SHP77 (cell line): ENCODE measurements at places on chromosomes 11 and 22.

DNA sequence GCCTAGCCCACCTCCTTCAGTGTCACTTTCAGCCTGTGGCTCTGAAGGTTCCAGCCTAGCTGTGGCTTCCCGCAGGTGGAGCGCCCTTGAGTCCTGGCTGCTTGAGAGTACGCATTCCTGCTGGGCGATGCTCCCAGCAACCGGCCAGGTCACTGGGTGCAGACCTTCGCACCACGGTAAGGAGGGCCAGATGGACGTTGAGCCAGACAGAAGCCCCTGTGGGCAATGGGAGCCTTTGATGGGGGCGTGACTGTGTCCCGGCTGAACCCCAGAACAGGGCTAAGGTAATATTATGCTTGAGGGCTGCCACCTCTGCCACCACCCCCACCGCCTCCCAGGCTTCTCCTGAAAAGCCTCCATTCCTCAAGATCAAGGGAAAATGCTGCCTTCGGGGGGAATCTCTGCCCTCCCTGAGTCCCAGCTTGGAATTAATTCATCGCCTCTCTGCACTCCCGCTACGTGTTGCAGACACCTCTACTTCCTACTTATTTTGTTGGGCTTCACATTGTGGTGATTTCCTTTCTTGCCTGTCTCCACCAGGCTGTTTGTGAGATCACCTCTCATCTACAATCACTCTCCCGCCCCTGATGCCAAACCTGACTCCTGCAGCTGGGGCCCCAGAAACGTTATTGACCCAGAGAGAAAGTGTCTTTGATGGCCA, 144.9 kb upstream of the NECTIN1 start:
- no peak for DNase-seq

DNA sequence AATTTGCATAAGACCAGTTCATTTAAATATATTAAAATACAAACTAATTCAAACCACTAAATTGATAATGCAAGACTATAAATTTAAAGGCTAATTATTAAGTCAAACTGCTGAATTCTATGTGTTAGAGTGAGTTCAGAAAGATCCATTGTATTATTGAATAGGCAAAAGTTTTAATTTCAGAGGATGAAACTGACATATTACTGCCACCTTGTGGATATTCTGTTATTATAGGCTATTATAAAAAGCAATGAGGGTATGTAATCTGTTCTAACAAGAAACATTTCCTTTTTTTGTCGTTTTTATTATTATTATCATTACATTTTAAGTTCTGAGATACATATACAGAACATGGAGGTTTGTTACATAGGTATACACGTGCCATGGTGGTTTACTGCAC, 20.9 kb upstream of the NAALAD2 start:
- DNase-seq = no peak

GRCh38 chr11:93577286-93577685, 34.1 kb upstream of the SMCO4 start:
- no peak for DNase-seq

DNA sequence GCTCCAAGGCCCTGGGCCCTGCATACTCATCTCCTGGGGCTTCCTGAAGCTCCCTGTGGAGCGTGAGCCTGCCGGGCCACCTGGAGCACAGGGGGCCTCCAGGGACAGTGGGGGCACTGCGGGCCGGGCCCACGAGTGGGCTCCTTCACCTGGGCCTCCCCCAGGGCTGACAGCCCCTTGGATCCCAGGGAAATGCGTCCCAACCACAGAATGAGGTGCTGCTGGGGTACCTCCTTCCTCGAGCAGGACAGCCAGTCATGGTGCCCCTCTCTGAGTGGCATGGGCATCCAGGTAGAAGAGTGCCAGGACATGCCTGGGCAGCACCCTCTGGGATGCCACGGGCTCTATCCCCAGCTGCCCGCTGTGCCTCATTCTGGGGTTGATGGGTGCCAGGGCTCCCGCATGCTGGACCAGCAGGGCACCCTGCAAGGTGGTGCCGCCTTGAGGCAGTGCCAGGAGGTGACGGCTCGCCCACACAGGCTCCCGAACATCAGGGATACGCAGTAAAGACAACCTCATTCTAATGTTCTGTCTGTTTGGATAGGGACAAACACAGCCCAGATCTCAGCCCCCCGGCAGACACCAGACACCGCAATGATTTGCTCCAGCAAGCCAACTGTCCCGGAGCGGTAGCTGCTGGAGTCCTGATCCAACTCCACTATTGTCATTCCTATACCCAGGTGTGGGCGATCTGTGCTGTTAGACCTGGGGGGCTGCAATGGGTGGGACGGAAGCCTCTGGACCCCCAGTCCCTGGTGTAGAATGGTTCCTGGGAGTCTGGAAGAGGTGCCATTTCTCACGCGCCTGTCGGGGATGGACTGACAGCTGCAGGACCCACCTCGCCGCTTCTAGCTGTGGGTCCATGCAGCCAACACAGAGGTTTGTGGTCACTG, 25.8 kb downstream of the KRTAP5-5 start:
- no peak for DNase-seq

DNA sequence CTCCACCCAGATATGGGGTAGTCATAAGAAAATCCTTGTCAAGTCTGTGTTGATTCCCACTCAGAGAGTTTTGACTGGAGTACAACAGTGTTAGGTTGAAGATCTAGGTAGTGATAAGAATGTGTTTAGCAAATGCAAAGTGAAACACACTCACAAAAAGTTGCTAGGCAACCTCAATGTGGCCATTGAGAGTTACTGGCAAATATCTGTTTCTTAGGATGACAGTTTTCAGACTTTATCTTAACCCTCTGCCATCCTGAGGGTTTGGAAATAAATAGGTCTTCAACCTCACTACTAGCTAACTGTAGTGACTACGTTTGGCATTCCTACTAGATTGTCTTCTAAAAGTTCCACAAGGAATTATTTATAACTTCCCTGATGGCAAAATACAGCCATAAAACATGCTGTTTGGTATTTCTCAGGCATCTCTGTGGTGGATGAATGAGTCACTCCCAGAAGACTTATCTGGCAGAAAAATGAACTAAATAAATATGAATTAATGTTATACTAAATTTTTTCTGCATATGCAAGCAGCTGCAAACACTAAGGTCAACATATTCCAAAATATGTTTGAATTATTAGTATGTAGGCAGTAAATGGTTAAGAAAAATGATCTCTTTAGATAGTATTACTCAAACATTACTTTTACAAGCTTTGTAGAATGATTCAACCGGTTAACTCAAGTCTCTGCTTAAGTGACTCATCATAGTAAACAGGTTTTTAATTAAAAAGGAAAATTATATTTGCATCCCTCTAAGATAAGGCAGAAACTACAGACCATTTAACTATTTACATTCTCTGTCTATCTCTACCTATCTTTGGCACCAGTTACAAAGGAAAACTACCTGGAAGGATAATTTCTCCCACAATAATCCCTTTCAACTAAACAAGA, 17.1 kb upstream of the SYTL2 start:
- DNase-seq = no peak

DNA sequence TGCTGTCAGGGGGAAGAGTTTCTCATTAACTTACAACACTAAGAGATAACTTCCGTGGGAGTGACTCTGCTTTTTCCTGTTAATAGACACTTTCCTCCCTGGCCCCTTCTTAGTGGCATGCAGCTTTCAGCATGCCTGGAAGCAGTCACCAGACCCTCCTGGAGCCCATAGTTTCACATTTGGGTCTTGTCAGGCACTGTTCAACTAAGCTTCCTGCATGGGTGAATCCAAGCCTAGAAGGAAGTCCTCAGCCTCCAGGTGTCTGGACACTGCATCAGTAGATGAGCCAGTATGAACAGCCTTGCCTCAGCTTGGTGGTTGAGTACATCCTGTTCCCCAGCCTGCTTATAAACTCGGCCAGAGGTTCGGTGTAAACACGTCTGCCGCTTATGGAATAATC, 68.1 kb downstream of the PPP6R3 start:
- DNase-seq = no peak

DNA sequence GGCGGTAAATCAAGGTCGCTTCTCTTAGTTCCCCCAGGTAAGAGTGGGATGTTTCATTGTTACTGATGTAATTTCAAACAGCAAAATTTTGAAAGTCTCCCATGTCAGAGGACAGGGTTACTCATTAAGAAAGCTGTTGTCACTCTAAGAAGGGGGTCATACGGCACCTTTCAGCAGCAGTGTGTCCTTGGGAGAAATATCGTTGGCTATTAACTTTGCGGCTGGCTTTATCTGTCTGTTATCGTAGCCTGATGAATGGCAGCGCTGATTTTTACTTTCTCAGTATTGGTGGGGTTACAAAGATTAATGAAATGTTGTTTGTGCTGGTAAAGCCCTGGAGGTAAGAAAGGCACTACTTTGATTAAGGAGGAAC, 27.5 kb upstream of the FBXO3 start:
- DNase-seq = no peak

DNA sequence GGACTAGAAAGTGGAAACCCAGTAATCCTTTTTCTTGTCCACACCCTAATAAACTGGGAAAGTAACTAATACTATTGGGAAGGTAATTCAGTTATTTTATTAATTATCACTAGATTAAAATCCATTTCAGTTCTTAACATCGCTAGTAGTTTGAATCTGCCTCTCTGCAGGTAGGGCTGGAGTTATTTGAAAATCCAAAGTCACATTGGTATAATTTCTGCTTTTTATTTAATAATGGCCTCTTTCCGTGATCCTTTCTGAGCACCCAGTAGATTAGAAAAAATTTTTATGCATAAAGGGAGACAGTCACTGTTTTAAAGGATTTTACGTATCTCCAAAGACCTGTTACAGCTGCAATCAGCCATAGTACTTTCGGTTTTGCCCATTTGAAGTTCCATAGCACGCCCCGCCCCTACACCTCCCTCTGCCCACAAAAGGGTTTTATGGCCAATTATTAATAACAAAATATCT, 605 bp upstream of the COPB1 start:
- peak; percentile 18 for DNase-seq
